ENCODE measurements at places on chromosomes 16 and 17. TPM values are rescaled to one million over a fixed set of nuclear protein-coding genes. Genes with fewer than 3 reads are reported as not detected.

- DNase-seq: no peak
Measured at GRCh38 chr16:84303023-84303422, 8.3 kb downstream of the WFDC1 start.

DNA sequence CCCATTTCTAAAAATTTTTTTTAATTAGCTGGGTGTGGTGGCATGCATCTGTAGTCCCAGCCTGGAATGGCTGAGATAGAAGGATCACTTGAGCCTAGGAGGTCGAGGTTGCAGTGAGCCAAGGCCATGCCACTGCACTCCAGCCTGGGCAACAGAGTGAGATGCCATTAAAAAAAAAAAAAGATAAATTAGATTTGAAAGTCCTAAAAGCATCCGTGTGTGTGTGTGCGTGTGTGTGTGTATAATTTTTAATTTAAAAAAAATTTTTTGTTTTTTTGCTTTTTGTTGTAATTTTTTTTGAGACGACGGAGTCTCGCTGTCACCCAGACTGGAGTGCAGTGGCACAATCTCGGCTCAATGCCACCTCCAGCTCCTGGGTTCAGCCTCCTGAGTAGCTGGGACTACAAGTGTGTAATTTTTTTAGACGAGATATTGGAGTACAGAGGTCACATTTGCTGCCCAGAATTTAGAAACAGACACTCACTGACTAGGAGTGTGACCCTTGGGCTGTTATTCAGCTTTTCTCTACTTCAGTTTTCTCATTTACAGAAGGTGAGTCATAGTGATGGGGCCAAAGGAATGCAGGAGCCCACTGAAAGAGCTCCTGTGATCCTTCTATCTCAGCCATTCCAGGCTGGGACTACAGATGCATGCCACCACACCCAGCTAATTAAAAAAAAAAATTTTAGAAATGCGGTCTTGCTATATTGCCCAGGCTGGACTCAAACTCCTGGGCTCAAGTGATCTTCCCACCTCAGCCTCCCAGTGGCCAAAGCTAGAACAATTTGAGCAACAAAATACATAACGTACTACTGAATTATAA, 25.5 kb upstream of the TBX4 start:
- DNase-seq: peak; percentile 77

DNA sequence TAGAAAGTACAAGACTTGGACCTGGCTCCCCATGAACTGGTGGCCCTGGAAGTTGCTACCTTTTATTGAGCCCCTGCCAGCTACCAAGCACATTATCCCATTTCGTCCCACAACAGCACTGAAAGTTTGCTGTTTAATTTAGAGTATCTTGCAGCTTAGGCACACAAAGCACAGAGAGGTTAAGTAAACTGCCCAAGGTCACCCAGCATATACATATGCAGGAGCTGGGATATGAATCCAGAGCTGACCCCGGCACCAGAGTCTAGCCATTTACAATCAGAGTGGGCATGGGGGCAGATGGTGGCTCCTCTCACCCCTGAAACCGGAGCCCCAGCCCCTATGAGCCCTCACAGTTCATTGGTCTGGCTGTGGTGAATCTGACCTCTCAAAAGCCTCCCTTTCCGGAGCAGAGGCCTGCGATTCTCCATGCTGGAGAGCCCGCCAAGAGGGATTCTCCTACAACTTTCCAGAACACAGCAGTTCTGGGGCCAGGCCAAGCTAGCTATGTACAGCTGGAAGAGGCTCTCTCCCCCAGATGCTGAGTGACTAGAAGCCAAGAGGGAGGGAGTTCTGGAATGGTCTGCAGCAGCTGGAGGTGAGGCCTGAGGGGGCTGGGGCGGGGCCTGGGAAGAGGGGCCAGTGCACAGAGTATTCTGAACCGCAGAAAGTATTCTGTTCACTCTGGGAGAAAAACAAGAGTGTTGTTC, 58.3 kb downstream of the SREBF1 start:
- DNase-seq: no peak

DNA sequence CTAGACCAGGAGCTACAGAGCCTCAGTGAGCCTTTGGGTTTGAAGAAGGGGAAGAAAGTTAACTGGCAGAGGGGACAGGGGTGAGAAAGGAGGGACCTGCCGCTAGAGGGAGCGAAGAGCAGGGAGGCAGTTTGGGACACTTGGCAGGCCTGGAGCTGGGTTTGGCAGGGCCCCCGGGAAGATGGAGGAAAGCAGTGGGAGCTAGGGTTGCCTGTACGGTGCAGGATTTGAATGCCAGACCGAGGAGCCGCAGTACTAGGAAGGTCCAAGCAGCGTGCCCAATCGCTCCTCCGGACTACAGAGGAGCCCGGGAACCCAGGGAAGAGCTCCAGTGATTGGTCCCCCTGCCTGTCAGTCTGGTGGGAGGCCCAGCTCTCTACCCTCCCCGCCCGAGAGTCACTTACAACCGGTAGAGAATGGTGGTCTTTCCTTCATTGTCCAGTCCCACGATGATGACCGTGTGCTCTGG, 1.3 kb downstream of the ARL5C start:
- no peak for DNase-seq

DNA sequence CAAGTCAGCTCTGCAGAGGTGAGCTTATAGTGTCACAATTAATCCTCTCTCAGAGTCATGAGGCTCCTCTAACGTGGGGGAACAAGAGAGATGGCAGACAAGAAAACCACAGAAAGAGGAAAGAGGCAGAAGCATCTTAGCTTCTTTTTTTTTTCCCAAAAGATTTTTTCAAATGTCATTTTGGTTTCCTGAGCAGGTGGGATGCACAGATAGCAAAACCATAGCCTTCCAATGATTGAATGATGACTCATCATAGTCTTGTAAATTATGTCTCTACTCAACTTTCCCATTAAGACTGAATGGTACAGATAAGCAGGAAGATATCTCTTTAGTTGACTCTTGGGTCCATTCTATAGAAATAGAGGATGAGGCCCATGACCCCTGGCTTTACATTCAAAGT, 162.8 kb upstream of the ZFHX3 start:
- no peak for DNase-seq

DNA sequence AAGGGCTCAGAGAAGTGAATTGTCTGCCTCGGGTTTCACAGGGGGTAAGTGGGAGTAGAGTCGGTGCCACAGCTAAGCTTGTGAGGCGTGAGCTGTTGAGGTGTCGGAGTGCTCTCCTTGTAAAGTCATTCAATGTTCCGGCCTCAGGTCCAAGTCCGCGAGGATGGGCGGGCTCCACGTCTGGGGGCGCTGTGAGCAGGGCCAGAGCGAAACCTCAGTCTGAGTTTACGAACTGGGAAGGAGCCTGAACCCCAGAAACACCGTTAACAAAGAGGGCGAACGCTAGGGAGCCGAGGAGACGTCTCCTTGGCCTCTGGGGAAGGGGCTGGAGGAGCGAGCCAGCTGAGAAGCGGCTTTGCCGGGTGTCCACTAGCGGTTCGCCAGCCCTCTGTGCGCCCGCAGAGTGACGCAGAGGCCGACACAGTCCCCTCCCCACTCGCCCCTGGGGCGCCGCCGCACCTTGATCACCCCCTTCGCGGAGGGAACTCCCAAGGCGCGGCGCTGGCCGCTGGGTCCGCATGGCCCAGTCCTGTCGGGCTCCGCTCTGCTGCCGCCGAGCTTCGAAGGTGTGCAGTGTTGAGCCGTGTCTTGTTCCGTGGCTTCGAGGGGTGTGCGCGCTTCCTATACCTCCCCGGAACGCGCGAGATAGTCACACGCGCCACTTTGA, 4.9 kb downstream of the IRX3 start:
- DNase-seq: no peak

GRCh38 chr17:72943826-72944689, 148.4 kb downstream of the SLC39A11 start:
- DNase-seq: no peak

DNA sequence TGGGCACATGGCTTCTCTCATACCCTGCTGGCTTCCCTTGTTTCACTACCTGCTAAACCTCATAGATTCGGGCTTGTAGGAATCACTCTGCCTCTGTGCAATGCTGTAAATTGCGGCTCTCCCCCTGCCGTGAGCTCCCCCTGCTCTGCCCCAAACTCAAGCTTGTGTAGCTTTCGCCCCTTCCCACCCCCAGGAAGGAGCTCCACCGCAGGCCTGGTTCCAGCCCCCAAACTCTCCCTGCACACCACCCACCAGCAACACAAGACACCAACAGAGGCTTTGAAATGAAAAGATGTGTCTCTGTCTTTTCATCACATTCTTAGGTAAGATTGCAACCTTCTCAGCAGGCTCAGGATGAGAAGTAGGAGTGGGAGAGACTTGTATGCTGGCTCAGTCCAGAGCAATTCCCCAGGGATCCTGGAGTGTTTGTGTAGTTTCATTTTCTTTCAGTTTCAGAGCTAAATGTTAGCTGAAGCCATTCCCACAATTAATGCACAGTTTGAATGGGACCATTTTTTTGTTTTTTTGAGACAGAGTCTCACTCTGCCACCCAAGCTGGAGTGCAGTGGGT, 14.2 kb downstream of the CX3CL1 start:
- DNase-seq: no peak

GRCh38 chr17:45820052-45820780, 24.5 kb upstream of the SPPL2C start:
- DNase-seq: no peak

DNA sequence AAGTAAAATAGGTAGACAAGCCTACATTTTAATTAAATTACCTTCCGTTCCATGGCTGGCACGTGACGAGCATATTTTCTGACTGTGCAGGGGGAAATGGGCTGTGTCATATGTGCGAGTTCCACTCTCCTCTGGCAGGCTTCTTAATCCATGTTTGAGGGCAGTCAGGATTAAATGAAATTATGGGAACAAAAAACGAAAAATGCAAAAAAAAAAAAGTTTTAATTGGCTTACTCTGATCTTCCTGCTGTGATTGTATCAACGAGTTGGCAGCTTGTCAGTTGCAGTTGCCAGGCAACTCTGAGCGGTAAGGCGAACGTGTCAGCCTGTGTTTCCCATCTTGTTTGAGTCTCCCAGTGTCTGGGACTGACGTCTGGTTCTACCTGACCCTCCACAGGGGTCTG, 302.9 kb upstream of the XYLT1 start:
- no peak for DNase-seq

GRCh38 chr17:46796956-46797530, 21.4 kb downstream of the WNT3 start:
- DNase-seq: no peak

DNA sequence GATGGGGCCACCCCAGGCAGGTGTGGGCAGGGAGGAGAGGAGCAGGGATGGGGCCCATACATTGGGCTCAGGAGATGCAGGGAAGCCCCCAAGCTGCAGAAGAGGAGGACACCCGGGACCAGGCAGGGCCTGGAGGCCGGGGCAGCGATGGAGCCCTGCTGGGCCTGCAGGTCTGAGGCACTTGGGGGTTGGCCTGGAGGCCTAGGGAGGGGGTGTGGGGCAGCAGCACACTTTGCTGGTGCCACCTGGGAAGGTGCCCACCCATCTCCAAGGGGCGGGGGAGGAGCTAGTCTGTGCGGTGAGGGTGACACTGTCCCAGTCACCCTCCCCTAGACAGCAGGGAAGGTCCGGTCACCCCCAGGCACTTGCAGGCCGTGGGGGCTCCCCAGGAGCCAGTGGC, 6.4 kb upstream of the CCDC57 start:
- no peak for DNase-seq

GRCh38 chr16:12255919-12256665, 279.6 kb downstream of the SNX29 start:
- DNase-seq: no peak

DNA sequence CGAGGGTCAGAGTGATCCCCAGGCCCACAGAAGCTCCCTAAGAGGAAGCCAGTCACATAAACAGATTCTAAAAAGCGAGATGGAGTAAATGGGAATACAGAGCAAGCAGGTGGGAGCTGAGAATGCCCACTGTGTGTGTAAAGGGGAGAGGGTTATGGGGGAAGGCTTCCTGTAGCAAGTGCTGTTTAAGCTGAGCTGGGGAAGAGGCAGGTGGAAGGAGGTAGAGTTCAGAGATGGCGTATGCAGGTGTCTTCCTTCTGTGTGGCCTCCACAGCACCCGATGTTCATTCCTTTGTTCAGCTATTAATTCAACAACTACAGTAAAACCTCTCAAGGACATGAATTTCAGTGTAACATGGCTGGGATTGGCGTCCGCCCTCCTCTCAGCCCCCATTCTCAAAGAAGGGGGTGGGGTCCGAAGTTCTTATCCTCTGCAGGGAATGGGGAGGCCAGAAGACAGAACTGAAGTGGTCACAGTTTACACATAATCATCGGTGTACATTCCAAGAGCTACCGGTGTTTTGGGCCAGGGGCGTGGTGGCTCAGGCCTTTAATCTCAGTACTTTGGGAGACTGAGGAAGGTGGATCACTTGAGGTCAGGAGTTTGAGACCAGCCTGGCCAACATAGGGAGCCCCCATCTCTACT, 1.8 kb downstream of the EEF2K start:
- DNase-seq: no peak

DNA sequence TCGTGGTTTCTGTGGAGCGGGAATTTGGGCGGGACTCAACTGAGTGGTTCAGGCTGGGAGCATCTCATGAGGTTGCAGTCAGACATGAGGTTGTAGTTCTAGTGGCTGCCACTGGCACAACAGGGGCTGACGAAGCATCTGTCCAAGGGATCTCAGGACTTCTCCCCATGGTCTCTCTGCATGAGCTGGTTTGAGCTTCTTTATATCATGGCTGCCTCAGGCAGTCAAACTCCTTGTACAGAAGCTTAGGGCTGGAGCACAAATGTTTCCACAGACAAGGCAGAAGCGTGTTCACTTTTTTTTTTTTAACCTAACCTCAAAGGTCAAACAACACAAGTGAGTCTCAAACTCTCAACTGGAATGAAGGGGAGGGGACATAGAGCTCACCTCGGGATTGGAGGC, 243.3 kb downstream of the MSI2 start:
- no peak for DNase-seq

DNA sequence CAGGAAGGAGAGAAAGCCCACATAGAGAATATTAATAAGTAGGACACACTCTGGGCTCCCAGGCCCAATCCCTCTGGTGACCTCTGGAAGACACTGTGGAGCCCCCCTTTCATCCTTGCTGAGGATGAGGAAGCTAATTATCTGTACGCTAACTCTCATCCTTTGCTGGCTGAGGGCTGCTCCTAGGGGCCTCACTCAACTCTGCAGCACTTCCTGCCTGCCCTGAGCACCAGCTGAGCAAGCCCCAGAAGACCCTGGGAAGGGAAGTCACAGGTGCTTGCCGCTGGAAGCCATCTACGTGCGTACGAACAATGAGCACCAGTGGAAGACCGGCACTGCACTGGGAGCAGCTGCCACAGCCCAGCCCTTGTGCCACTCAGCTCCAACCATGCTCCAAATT, 145.8 kb upstream of the CDH5 start:
- no peak for DNase-seq

DNA sequence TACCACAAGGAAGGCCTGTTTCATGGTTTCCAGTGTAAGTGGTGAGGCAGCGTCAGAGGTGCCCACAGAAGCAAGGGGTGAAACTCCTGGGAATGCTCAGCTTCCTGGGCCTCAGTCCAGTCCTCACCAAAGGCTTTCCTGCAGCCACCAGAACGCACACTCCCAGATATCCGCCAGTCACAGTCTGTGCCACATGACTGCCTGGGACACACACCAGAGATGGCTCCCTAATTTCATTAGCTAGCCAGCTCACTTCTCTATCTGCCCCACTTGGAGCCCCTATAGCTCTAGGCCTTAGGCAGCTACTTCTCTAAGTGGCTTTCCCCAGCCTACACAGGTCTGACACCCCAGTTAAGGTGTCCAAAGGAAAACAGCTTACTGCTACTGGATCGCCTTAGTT, 77.0 kb downstream of the CYTH1 start:
- no peak for DNase-seq

GRCh38 chr17:73548620-73549311, 95.5 kb downstream of the SDK2 start:
- no peak for DNase-seq

Gene NPIPA5
- total RNA-seq: not detected

Gene KRTAP16-1
- total RNA-seq: not detected

Gene FZD2
- total RNA-seq: 16.3 TPM

Gene CHST5
- not detected for total RNA-seq

Gene KRTAP4-9
- total RNA-seq: not detected

Gene NHLRC4
- total RNA-seq: 4.0 TPM

Gene ST6GALNAC2
- 5.3 TPM for total RNA-seq
